ENCODE measurements at places on chromosomes 1 and 21.

- DNase-seq = no peak
Measured at GRCh38 chr21:32270748-32271147, 8.1 kb downstream of the MIS18A start.

DNA sequence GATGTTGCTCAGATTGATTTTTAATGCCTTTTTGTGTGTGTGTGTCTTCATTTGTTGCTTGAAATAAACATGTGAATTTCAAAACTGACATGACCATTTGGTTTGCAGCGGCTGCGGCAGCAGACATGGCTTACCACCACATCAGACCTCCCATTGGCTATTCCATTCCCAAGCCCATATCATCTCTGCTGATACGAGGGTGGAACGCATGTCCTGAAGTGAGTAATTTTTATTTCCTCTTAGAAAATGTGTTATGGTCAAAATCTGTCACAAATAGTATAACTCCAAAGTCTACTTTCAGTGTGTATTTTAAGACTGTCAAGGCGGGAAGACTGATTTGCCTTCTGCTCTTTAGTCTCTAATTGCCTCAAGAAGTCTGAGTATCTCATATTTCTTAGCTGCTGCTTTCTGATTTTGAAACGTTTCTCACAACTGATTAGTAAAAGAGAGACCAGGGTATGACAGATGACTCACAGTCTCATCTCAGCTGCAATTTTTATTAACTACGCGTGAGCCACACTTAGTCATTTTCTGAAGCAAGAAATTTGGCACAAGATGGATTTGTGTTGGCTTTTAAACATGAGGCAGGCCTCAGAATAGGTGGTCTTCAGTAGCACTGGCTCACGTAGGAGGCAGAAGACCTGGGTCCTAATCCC is 49.0 kb downstream of the LRRC53 start:
- no peak for DNase-seq

- DNase-seq = no peak
Measured at GRCh38 chr1:212671342-212672031, 28.2 kb downstream of the BATF3 start.

- no peak for DNase-seq
Measured at GRCh38 chr1:162536511-162536910, 25.0 kb upstream of the UAP1 start.

DNA sequence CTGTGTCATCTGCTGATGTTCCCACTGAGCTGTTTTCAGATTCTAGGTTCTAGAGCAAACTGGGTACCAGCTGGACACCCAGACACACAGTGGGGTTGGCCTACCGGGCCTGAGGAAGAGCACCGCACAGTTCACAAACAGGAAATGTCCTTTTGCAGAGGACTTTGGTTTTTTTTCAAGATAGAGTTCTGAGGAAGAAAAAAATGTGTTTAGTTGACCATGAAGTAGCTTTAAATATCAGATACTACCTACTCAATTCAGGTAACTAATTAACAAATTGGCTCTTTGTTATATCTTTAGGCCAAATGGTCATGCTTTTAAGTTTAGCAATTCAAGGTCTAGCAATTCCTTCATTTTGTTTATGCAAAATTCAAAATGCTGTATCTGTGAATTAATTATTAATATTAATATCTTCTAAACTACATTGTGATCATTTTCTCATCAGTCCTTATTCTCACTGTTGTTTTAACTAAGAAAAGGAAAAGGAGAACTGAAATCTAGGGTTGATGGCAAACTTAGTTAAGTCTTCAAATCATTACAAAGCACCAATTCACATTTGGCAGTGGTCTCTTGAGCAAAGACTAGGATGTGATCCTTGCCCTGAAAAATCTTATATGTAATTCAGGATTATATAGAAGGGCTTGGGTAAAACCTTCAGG is 17.2 kb upstream of the NCF2 start:
- DNase-seq = no peak

DNA sequence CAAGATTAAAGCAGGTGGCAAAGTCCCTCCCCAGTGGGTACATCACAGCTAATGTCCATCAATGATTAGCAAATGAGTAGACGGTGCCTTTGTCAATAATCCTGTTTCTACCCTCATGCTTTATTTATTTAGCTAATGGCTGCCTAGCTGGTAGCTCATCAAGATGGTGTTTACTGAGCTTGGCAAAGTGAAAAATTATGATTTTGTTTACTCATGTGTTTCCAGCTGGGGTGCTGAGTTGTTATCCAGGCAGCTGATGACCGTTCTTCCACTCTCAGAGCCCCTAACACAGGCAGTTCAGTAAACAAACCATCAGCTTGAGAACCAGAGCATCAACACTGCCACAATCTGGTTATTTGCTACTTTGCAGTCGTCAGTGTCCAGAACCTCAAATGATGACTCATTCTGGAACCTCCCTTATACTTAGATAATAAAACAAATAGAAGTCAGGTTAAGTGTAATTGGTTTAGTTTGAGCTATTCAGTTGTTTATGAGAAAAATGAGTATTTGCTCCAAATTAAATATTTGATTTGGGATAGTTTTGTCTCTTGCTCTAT is 163.9 kb downstream of the ST6GALNAC5 start:
- no peak for DNase-seq

GRCh38 chr1:235090406-235091069 is 38.1 kb downstream of the TOMM20 start:
- no peak for DNase-seq

GRCh38 chr1:173717238-173717637 is 2.5 kb downstream of the KLHL20 start:
- DNase-seq = no peak

DNA sequence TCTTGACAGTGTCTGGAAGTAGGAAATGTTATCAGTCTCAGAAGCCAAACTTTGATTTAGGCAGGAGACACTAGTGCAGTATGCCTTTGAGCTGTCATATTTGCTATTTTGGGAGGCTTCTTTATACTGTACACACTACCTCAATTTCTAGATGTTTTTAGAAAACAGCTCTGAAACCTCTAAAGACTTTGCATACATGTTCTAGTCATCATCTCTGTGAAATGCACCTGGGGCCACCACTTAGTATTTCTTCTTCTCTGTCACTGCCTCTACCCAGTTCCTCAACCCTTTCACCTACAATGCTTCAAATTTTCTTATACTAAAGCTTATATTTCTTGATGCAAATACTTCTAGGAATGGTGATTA is 29.1 kb upstream of the PLA2G4A start:
- DNase-seq = no peak

GRCh38 chr1:198519639-198520501 is 20.6 kb downstream of the ATP6V1G3 start:
- DNase-seq = no peak

DNA sequence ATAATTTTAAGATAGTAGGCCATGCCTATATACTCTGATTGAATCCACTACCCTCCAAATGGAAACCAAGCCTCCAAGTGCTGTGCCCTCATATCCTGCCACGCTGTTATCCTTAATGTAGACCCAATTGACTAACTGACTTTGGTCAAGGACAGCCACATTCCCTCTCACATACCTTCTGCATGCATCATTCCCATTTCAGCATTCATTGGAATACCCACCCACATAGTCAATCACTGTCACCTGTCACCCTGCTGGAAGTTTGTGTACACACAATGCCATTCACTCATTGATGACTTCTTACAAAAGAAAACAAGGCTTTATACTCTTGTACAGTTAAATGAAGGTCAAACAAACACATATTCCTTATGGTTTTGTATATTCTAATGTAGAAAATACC is 221.1 kb upstream of the PBX1 start:
- DNase-seq = no peak

DNA sequence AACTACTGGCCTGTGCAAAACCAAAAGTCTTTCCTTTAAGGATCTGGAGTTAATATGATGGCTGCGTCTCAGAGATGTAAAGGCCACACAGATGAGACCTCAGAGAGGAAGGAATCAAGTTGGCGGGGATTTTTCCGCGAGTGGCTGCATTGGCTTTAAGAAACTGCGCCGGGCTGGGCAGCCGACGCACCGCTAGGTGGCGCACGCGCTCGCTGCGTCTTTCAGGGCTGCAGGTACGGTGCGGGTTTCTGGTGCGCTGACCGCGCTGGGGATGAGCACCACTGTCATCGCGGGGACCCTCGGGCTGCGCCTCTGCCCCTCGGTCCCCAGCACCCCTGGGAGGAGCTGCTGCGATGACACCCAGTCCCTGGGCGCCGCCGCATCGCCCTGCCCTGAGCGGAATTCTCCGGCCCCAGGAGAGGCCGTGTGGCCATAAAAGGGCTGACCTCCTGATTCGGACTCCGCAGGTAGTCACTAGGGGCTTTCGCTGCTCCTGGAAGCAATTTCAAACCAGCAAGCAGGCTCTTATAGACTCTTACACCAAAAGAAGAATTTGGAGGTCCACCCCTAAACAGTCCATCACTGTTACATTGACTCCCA is 241.0 kb downstream of the KCNJ6 start:
- peak; percentile 62 for DNase-seq

- DNase-seq = peak; percentile 61
Measured at GRCh38 chr1:39091845-39092645, 65.9 kb downstream of the NDUFS5 start.

DNA sequence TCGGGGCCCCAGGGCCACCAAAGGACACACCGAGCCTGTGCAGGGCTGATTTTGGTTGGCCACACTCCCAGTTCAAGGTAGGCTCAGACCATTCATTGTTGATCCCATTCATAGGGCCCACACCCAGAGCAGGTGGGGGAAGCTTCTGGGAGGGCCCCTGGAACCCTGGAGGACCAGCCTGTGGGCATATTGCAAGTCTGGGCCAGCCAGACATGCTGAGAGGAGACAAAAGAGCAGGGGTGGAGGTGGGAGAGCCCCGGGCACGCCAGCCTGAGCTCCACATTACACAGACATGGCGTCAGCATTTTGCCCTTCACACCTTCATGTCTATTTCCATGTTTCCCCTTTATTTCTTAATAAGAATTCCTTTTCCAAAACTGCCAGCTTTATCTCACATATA is 25.7 kb downstream of the PMVK start:
- no peak for DNase-seq

DNA sequence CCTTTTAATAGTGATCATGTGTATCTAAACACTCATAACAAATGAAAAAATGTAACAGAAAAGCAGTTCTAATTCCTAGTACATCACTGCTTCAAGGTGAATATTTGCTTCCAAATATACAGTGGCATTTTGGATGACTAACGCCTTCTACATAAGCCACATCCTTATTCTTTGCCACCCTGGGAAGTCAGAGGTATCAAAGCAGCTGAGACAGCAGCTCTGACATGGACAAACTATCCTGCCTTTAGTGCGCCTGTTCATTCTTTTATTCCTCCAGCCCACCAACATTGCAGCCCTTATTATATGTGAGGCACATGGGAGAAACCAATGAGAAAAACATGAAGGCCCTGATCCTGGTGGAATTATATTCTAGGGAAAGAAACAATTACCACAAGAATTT is 183.0 kb downstream of the APP start:
- no peak for DNase-seq

GRCh38 chr1:116988908-116989307 is 12.7 kb upstream of the CD101 start:
- DNase-seq = no peak

DNA sequence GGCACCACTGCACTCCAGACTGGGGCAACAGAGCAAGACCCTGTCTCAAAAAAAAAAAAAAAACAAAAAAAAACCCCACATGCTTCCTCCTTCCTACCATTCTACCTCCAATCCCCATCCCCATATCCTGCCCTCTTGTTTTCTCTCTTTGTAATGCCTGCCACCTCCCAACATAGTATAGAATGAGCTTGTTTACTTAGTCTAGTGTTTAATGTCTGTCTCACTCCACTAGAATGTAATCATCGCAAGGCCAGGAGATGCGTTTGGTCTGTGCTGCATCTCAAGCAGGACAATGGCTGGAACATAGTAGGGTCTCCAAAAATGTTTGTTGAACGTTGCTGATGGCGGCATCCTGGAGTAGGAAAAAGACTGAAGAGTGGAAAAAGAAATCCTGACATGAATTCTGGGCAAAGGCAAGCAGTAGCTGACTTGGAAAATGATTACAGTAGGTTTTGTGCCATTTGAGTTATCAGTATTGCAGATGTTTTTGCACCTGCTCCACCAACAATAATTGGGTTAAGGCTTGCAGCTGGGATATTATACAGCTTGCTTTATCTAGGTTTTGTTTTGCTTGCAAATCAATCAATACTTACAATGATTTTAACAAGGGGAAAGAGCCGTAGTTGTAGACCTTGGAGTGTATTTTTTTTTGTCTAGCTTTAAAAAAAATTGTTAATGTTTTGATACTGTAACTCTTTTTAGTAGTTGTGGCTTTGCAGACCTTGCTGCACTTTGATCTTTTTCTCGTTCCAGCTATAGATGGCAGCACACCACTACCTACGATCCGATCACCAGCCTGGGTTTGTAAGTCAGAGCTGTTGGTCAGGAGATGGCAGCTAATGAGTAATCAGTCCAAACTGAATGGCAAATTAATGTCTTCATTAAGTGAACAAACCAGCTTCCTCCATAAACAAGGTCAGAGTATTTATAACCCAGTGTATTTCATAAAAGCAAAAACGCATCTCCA is 62.4 kb downstream of the BACH1 start:
- DNase-seq = no peak

DNA sequence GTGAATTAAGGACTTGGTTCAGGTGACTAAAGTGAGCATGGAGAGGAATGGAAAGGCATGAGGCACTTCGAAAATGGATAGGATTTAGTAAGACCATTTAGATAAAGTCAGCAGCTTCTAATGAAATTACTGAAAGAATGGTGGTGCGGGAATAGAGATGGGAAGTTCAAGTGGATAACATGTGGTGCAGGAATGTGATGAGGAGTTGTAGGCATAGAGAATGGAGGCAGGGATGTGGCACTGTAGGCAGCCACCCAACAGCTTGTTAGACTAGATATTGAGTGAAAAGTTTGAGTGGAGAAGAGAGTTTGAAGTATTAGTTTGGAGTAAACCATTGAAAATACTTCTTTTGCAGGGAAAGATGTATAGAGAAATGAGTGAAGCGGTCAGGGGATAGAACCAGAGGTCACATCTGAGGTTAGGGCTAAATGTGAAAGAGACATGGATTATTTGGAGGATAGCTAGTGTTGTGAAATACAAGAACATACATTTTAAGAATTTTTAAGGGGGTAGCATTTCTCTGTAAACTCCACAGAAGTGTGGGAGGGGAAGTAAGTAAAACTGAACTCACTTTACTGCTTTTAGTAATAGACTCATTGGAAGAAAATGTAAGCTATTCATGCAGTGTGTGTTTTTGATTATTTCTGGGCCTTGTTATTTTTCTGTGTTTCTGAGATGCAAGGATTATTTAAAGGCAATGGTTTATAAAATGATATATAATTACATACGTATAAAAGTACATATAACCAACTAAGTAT is 46.2 kb downstream of the DYRK1A start:
- no peak for DNase-seq

DNA sequence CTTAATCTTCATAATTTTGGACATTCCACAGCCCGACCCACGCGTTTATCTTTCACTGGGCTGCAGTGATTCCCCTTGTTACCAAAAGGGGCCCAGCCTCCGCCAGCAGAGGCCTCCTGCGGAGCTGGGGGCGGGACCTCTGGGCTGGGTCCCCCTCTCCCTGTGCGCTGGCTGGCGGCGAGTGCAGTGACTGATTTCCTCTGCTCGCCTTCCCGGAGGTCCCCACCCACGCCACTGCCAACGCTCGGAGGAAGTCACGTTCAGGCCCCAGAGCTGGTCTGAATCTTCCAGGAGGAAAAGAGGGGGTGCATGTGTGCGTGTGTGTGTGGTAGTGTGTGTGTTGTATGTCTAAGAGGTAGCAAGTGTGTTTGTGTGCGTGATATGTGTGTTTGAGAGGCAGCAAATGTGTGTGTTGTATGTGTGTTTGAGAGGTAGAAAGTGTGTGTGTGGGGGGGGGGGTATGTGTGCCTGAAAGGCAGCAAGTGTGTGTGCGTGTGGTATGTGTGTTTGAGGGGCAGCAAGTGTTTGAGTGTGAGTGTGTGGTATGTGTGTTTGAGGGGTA is 35.0 kb upstream of the JAK1 start:
- peak; percentile 78 for DNase-seq

All from activated T-cell treated with anti-CD3 and anti-CD28 coated beads, Interleukin-2, amount 50 U/mL, for 1 hour (primary cell).